ENCODE measurements at places on chromosomes 5 and 9.

DNA sequence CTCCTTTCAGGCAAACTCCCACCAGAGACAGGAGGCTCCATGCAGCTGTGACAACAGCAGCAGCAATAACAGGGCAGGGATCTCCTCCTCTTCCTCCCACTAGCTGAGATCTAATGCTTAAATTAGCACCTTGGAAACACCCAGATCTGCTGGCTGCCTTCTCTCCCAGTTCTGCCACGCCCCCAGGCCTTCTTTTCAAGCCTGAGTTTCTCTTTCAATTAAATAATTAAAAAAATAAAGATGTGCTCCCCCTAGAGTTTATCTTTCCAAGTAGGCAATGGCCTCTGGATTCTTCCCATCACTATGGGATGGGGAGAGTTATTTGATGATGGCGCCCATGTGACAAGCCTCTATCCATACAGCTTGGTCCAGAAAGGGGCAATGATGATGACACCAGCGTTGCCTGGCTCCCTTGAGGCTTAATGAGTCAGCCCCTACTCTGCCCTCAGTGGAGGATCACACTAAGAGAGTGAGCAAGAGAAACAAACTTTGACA lies 3.8 kb downstream of the FAM219A start:
- DNase-seq = peak; percentile 51

DNA sequence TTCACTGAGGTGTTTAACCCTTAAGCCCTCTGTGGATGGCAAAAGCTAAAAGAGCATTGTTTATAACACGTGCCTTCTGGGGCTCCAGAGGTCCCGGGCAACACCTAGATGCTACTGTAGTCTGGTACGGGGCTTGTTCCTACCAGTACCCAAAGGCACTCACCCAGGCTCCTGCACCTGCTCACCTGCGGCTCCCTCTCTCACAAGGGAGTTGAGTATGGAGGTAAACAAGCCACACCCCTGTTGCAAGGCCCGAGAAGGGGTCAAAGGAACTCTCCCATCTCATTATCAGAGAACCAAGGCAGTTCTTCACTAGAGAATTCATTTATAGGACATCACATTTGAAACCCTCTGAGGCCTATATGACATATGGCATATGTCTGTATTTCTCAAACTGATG lies 53.4 kb upstream of the IL6ST start:
- no peak for DNase-seq

DNA sequence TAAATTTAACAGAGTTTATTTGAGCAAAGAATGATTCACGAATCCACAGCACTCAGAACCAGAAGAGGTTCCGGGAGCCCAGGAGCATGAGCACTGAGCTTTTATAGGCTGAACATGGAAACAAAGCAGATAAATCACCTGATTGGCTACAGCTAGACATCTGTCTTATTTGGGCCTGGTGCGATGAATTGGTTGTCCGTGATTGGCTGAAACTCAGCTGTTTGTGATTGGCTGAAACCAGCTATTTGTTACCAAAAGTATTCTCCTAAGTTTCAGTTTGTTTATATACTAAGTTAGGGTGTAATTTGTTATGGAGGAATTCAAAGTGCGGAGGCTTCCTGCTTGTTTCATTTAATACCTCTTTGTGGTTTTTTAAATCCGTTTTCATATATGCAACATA lies 15.8 kb upstream of the LCP2 start:
- DNase-seq = no peak

GRCh38 chr5:145936401-145937131 lies at the start of gene SH3RF2:
Gene SH3RF2, plus strand, starts transcription at chr5:145936578. Its CDS starts 1,351 bp downstream, at chr5:145937929.
- peak; percentile 33 for DNase-seq

GRCh38 chr5:39062530-39062929 lies 11.7 kb downstream of the RICTOR start:
- DNase-seq = no peak

GRCh38 chr5:120254385-120254784 lies 209.7 kb upstream of the PRR16 start:
- no peak for DNase-seq

DNA sequence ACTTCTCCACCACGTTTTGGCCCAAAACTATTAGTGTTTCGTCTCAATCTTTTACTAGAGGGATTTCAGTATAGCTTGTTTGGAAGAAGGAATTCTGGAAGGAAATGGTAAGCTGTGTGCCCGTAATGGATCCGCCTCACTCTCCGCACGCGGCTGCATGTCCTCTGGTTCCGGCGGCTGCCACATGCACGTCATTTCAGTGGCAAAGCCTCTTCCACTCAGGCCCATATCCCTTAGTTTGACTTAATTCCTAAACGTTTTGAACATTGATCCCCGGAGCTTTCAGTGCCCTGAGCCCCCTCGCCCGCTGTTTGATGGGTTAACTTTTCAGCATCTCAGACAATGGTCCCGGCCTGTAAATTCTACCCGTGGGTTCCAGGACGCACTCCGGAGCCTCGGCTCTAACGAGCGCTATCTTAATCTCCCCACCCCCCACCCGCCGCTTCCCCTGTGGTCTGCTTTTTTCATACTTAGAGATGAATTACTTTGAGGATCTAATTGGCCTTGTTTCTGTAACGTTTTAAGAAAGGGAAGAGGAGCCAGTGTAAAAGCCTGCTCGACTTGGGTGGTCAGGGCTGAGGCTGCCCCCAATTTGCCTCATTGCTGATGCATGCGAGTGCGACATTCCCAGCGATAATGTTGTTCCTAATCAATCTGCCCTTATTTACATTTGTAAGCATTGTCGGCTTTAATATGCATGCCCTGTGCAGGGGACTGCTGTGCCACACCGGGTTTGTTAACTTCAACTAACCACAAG lies 4.6 kb downstream of the PTCH1 start:
- no peak for DNase-seq

GRCh38 chr9:111599092-111599954 lies at the start of gene PTGR1:
Gene PTGR1, minus strand, starts transcription at chr9:111599647. Its CDS starts 2,225 bp downstream, at chr9:111597422.
- peak; percentile 92 for DNase-seq

- no peak for DNase-seq
These were observed 3.3 kb upstream of the TSLP start for GRCh38 chr5:111068213-111068612.

DNA sequence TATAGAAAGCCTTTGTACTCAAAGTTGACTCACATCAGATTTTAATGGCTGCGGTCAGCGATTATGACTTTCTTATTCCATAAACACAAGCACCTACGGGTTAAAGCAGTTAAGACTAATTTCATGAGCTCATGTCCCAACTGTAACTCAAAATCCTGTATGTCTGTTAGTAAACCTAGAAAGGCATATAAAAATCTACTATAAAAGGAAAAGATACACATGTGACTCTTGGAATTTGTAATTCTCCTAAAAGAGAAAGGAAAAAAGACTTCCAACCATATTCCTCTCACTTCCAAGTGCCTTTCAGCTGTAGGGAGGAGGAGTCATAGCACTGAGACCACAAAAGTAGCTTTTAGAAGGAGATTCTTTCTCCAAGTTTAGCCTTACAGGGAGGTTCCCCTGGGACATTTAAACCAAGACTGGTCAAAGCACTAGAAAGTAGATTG lies 129.1 kb downstream of the EBF1 start:
- DNase-seq = no peak

DNA sequence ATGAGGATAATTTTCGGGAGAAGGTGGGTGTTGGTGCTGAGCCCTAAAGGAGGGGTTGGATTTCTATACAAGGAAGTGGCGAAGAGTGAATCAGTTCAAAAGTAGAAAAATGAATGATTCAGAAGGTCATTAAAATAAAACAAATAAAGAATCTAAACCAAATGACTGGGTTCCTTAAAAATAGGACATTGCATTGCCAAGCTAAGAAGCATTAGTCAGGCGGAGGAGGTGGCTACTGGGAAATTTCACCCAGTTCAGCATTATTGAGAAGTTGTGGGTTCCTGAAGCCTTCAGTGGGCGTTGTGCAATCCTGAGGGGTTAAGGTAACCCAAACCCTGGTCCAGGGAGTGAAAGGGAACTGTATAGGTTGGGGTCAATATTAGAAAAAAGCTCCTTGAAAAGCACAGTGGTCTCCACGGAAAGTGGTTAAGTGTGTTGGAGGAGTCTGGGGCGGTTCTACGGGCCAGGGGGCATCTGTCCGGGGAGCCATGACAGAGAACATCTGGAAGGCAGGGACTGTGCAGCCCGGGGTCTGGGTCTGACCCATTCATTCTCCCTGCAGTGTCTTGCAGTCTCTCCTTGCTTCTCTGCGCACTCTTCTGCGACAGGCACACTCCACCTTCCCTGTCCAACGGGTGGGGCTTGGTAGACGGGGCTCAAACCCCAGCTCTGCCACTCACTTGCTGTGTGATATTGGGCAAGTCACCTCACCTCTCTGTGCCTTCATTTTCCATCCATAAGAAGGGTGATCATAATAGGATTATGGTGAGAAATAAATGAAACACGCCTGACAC lies 27.6 kb upstream of the DUSP1 start:
- peak; percentile 49 for DNase-seq

DNA sequence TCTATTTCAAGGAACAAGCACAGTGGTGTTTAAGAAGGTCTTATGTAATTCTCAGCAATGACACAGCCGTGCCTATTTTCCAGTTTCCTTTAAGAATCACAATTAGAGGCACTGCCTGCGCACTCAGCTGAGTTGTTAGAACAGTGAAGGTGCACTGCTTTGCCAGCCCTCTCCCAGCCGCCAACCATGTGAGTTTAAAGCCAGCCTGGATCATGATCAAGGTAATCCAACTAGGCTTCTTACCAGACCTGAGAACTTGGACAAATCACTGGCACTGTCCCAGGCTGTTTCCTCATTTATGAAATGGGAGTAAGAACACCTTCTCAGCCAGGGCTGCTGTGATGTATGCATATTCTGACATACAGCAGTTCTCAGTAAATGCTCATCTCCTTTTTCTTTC lies 99.6 kb downstream of the ASTN2 start:
- no peak for DNase-seq
